ENCODE measurements at places on chromosomes 12 and 14.

GRCh38 chr12:64522316-64522715, 70.4 kb downstream of the TBK1 start:
- no peak for DNase-seq

DNA sequence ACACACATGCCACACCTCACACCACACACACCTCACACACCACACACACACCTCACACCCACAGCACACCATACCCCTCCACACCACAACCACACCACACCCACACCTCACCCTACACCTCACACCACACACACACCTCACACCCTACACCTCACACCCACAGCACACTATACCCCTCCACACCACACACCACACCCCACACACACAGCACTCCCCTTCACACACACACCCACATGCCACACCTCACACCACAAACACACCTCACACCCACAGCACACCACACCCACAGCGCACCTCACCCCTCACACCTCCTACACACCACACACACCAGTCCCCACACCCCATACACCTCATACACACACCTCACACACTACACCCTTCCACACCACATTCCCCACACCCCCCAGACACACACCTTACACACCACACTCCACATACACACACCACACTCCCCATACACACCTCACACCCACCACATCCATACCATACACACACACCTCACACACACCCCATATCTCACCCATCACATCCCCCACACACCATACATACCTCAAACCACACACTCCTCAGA, 80.0 kb downstream of the ACTN1 start:
- DNase-seq, result no peak

GRCh38 chr12:32549675-32550079, 129.4 kb upstream of the DNM1L start:
- DNase-seq, result peak; percentile 60

- DNase-seq, result no peak
These were observed 20.2 kb downstream of the CLSTN3 start for GRCh38 chr12:7150356-7150755.

- peak; percentile 57 for DNase-seq
These were observed 41.1 kb downstream of the KICS2 start for GRCh38 chr12:64180951-64181350.

DNA sequence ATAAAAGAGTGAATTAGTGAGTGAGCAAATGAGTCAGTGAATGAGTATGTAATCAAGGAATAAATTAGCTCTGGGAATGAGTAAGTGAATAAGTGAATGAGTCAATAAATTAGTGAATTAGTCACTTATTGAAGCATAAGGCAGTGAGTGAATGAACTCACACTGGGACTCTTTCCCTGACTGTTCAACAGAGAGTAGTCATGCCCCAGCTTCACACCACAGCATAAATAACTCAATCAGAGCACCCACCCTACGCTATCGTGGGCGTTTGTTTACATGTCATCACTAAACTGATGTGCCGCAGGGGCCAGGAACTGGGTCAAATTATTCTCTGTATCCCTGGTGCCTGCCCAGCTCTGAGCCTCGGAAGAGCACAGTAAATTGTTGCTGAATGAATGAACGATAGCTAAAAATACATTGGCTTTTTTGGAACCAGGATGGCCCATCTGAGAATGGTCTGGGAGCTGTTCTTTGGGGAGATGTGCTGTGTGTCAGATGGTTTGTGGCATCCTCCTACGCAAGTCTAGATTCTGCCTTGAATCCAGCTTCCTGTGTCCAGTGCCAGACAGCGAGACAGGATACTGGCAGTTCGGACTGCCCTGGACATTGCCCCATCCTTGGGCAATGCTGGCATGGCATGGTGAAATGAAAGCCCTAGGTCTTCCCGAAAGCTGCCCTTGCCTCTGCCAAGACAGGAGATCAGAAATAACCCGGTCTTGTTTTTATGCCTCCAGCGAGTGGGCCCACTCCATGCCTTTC, 98.0 kb upstream of the RTL1 start:
- peak; percentile 51 for DNase-seq

GRCh38 chr14:29548948-29549370, 378.7 kb downstream of the PRKD1 start:
- DNase-seq, result peak; percentile 70

DNA sequence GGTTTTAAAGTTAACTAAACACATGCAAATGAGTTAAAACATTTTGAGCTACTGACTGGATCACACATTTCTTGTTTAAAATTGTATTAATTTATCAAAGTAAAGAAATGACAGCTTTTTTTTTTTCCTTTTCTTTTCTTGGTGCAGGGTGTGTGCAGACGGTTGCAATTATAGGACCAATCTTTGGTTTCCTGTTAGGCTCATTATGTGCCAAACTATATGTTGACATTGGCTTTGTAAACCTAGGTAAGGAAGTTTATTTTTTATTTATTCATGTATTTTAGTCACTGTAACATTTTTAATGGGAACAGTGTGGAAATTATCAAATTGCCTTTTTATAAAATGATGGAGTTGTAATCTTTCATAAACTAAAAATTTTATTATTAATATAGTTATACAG, 21.9 kb downstream of the SLCO1C1 start:
- no peak for DNase-seq

DNA sequence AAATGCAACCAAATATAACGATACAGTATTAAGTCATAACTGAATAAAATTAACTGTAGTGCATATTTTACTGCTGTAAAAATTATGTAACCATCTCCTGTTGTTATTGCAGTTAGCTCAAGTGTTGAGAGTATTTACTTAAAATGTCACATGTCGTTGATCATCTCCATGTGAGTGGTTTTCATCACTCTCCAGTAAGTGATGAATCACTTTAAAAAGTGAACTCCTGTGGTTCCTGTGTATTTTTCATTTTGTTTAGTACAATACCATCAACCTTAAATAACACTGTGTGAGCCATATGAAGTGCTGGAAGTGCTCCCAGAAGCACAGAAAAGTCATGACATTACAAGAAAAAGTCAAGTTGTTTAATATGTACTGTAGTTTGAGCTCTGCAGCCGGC, 104.7 kb upstream of the SLCO1B1 start:
- no peak for DNase-seq

- DNase-seq, result peak; percentile 3
These were observed 8.9 kb downstream of the DDHD1 start for GRCh38 chr14:53144244-53144643.

DNA sequence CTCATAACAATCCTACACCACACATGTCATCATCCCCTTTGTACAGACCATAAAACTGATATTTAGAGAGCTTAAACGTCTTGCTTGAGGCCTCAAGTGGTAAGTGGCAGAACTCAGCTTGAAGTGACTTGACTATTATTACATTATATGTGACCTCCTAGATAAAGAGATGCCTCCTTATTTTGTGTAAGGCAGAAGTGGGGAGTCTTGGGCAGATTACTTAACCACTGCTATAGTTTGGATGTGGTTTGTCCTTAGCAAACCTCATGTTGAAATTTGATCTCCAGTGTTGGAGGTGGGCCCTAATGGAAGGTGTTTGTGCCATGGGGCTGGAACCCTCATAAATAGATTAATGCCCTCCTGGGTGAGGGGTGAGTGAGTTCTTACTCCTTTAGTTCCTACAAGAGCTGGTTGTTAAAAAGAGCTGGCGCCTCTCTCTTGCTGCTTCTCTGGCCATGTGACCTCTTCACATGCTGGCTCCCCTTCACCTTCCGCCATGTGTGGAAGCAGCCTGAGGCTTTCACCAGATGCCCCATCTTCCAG, 37.4 kb downstream of the RCOR1 start:
- DNase-seq, result no peak

- no peak for DNase-seq
These were observed 123.4 kb downstream of the DICER1 start for GRCh38 chr14:95033682-95034632.

DNA sequence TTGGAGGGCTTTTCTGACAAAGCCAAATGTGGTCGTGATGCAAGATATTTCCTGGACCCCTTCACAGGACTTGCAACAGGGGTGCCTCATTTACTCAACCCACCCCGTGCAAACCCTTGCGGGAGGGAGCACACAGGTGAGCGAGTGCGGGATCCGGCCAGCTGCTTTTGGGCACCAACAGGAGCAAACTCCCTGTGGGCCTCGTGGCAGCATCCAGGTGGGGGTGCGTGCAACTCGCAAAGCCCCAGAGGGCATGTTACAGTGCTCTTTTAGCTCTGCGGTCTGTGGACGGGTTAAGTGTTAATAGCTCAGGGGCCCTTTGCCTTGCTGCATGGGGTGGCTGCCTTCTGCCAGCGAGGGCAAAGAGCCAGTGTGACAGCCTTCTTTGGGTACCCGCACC, 707.6 kb upstream of the MDGA2 start:
- no peak for DNase-seq

DNA sequence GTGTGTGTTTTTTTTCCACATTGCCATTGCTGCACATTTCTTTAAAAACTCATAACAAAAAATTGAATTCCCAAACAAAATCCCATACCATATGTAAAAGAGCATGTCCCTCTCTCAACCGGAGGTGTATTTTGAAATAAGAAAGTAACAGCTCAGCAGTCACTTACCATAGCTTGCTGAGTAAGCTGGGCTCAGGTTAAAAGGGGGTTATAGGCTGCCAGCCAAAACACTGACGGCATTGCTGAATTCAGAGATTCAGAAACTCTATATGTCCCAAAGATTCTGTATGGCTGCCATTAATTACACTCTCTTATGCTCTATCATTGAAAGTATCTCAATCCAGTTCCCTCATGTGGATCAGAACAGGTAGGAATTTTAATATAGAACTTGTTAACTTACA, 276.0 kb downstream of the FOXG1 start:
- no peak for DNase-seq

DNA sequence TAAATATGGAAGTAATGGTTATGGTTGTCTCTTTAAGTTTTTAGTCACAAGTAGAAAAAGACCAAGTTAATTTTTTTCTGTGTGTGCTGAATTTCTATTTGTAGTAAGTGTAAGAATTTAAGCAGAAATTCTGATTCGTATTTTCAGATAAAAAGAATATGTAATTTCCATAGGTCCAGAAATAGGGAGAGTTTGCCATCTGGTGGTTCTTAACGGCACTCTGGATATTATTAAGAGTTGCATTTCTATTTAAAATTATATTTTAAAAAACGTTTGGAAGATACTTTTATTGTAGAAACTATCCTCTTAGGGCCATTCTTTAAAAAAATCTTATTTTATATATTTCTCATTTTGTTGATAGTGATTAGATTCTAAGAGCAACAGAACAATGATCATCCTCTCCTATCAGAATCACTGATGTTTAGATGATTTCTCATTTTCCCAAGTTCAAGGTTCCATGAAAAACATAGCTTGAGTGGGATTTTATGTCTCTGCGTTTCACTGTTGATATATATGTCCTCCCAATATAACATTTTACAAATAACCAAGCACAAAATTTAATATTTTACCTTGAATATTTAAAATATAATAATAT, 88.3 kb downstream of the LRRK2 start:
- peak; percentile 38 for DNase-seq

GRCh38 chr14:82067221-82067875, 533.7 kb upstream of the SEL1L start:
- DNase-seq, result no peak

All from AG08395 (cell line).